ENCODE measurements at places on chromosomes 12 and 14.

DNA sequence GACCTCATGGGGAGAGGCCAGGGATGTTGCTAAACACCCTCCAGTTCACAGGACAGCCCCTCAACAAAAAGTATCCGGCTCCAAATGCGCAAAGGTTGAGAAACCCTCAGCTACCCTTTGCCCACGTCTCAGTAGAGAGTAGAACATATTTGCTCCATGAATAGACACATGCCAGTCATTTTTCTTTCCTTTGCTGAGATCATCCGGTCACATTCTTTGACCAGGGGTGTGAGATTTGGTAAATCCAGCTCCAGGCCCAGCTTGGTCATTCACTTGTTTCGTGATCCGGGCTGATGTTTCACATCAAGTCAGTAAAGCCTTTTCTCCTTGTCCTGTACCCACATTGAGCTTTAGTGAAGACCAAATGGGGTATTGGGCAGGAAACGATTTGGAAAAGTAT, 83.6 kb upstream of the LHX5 start:
- no peak for DNase-seq

- DNase-seq, result no peak
Measured at GRCh38 chr14:88380405-88380804, 5.1 kb upstream of the SPATA7 start.

DNA sequence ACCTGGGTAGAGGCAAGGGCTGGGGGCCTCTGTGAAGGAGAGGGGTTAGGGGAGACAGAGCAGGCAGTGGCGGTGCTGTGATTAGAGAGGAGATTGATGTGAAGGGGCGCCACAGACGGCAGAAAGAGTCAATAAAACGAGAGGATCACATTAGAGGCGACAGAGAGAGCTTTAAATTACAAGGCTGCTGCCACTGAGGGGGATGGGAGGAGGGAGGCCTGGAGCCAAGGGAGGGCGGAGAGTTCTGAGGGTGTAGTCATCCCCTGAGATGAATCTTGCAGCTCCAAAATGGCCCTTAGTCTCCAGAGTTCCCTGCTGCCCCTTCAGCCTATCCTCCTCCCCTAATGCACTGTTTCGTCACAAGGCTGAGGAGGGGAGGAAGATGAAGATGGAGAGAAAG, 12.8 kb downstream of the ZFHX2 start:
- DNase-seq, result no peak

DNA sequence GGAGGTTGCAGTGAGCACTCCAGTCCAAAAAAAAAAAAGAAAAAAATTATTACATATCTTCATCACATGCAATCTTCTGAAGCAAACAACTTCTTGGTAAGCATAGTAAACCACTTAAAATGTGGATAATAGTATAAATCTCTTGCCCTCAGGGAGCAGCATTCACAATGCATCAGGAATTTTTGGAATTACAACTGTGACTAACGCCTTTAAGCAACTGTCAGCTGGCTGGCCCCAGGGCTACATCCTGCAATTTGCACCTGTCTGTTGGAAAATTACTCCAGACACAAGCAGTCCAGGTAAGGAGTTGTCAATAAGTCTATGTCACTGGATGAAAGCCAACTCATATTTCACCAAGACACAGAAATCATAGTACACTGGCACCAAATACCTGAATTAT, 5.5 kb upstream of the SLC7A7 start:
- no peak for DNase-seq

- no peak for DNase-seq
Measured at GRCh38 chr14:38504175-38504574, 248.3 kb upstream of the CLEC14A start.

GRCh38 chr14:40464531-40464930, 1032.3 kb upstream of the FBXO33 start:
- DNase-seq, result no peak

- DNase-seq, result no peak
Measured at GRCh38 chr14:32047791-32048190, 29.3 kb upstream of the ARHGAP5 start.

- DNase-seq, result no peak
Measured at GRCh38 chr14:63933110-63933509, 80.3 kb downstream of the SYNE2 start.

- no peak for DNase-seq
Measured at GRCh38 chr14:96962337-96962736, 165.2 kb downstream of the VRK1 start.

GRCh38 chr12:80778005-80778541, 61.4 kb downstream of the MYF5 start:
- DNase-seq, result peak; percentile 7

- no peak for DNase-seq
Measured at GRCh38 chr12:53497461-53497860, 1.8 kb downstream of the MAP3K12 start.

DNA sequence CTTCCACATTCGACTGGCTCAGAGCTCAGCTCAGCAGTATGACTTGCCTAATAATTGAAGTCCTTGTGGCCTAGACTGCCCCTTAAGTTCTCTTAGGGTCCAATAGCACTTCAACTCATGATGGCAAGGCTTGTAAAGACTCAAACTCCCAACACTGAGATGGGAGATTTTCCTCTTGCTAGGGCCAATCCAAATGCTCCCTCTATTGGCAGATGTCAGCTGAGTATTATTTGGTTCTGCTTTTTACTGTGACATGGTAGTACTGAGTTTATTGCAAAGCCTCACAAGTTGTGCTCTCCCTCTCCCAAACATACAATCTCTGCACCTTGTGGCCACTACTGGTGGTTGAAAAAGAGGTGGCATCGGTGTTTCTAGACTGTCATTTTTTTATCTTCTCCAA, 164.2 kb downstream of the ALG10 start:
- no peak for DNase-seq

- peak; percentile 18 for DNase-seq
Measured at GRCh38 chr12:12927211-12928079, 24.5 kb downstream of the GPRC5D start.

- no peak for DNase-seq
Measured at GRCh38 chr12:102376781-102377180, 103.6 kb downstream of the IGF1 start.

DNA sequence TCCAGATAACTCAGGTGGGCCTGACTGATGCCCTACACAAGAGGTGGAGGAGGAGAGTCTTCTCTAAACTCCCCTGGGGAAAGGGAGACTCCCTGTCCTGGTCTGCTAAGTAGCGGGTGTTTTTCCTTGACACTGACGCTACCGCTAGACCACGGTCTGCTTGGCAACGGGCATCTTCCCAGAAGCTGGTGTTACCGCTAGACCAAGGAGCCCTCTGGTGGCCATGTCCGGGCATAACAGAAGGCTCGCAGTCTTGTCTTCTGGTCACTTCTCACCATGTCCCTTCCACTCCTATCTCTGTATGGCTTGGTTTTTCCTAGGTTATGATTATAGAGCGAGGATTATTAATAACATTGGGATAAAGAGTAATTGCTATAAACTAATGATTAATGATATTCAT, 965.5 kb downstream of the TMEM121 start:
- DNase-seq, result no peak

- no peak for DNase-seq
Measured at GRCh38 chr14:36955376-36955775, 217.0 kb downstream of the SLC25A21 start.

- no peak for DNase-seq
Measured at GRCh38 chr14:33643426-33644181, 307.3 kb downstream of the EGLN3 start.

GRCh38 chr14:49228552-49228951, 357.6 kb downstream of the RPS29 start:
- no peak for DNase-seq

GRCh38 chr12:40312982-40313576, 88.3 kb downstream of the LRRK2 start:
- no peak for DNase-seq

DNA sequence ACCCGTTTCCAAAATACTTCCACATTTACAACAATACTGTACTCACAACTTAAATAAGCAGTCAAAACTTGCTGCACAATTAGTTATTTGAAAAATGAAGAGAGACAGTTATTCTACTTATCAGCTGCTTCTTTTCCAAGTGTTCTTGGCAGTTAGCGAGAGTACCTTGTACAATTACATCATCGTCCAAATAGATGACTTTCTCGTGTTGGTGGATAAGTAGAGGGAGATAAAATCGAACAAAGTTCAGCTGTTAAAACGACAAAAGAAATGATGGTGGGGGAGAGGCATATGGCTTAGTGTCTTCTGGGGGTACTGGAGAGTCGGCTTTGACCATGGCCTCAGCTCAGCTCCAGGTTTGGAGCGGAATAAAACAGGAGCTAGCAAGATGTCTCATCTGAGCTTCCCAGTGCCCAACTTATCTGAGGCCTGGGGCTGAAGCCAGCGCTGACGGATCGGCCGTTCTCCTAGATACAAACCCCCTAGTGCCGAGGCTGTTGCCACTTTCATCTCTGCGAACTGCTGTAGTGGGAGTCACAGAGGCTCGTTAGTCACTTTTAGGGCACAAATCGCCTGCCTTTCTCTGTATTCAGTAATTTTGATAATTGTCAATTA, 31.7 kb downstream of the TDG start:
- DNase-seq, result no peak

- no peak for DNase-seq
Measured at GRCh38 chr14:92585981-92586937, 72.7 kb downstream of the RIN3 start.

GRCh38 chr12:113835896-113836295, 130.2 kb downstream of the RBM19 start:
- no peak for DNase-seq

DNA sequence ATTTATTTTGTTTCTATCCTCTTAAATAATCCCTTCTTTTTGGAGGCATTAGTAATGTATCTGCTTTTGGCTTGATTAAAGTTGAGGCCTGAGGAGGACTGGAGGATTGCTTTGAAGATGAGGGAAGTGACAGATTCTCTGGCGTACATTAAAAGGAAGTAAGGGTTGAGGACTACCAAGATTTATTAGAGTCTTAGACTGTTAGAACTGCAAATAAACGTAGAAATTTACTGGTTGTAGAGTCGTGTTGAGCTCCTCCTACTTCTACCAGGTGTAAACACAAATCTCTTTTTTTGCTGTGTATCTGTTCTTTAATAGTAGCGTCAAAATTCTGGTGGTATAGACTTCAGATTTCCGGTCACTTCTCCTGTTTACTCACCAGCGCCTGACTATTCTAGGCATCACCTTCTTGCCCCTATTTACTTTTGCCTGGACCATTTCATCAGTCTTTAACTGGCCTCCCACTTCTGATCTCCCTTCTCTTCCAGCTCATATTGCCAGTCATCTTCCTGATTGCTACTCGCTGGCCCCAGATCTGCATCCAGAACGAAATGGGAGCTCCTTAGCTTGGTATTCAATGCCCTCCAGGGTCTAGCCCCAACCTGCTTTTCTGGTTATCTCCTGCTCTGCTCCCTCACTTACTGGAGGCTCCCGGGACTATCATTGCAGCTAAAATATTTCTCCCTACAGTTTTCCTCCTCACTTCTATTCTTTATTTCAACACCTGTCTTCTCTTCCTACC, 8.4 kb upstream of the EID3 start:
- no peak for DNase-seq

Data from stimulated activated CD4-positive, alpha-beta T cell treated with anti-CD3 and anti-CD28 coated beads, Interleukin-2, amount 100 ng/mL, for 48 hours (primary cell).